Natural killer cell (primary cell): ENCODE measurements at places on chromosomes 7 and 10. TPM values are rescaled to one million over a fixed set of nuclear protein-coding genes. Genes with fewer than 3 reads are reported as not detected.

DNA sequence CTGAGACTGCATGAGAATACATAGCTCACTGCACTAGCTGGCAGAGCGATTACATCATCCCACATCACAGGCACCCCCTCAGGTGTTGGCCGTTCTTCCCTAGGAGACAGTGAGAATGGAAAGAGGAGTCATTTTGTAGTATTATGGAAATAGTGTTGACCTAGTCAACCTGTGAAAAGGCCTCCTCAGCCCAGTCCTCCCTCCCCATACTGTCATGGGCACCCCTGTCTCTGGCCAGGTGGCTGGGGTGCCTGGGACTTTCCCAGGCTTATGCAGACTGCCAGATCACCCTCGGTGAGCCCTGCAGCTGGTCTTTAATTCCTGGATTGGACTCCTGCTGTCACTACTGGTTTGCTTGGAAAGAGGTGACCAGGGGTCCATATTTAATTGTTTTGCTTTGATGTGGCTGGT lies 4.0 kb downstream of the INPP5A start:
- no peaks in the 10 kb centered on the region for H3K27me3 ChIP-seq
- no peak overlapping the region for H3K4me3 ChIP-seq
- peaks cover 52% of the 10 kb centered on the region for H3K4me1 ChIP-seq
- no peak for DNase-seq
- no peaks in the 10 kb centered on the region for H3K36me3 ChIP-seq

DNA sequence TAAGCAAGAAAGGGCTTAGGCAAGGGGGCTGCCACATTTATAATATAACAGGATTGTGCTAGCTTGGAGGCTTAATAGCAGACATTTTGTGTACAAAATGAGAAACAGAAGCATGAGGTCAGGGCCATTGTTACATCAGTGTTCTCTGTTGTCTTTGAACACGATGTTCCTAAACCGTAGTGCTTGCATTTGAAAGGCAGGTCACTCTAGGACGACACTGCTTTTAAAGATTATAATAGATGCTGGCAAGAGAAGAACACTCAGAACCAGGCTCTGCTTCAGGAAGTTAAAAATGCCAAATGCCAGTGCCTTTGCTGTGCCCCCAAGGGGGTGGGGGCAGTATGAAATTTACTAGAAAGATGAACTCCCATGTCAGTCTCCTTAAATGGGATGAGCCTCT lies 91.1 kb downstream of the SORCS3 start:
- no peaks in the 10 kb centered on the region for H3K4me1 ChIP-seq
- H3K4me3 ChIP-seq = no peak overlapping the region
- H3K36me3 ChIP-seq = no peaks in the 10 kb centered on the region
- DNase-seq = no peak
- H3K27ac ChIP-seq = no peak overlapping the region

GRCh38 chr10:101145145-101145544 lies 14.0 kb downstream of the TLX1 start:
- peaks cover 14% of the 10 kb centered on the region for H3K4me1 ChIP-seq
- H3K4me3 ChIP-seq = no peak overlapping the region
- H3K36me3 ChIP-seq = no peaks in the 10 kb centered on the region
- no peak overlapping the region for H3K27ac ChIP-seq
- H3K27me3 ChIP-seq = peaks cover 56% of the 10 kb centered on the region

GRCh38 chr7:98354511-98355249 lies 46.2 kb downstream of the BAIAP2L1 start:
- DNase-seq = no peak
- H3K4me3 ChIP-seq = no peak overlapping the region
- no peaks in the 10 kb centered on the region for H3K27me3 ChIP-seq
- H3K4me1 ChIP-seq = no peaks in the 10 kb centered on the region
- no peak overlapping the region for H3K27ac ChIP-seq

DNA sequence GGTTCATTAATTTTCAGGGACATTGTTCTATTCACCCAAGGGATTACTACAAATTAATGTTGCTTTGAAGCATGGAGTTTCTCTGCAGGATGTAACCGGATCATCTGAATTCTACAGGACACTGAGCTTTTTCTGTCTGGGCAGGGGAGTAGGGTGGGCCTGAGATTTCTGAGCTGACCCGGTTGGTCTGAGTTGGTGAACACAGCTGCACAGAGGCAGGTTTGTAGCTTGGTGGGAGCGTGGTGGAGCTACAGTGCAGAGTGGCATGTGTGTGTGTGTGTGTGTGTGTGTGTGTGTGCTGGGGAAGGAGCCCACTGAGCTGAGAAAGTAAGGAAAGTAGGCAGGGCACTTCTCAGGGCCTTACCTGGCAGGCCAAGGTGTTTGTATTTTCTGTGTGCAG lies 62.6 kb downstream of the SH2D4B start:
- no peaks in the 10 kb centered on the region for H3K36me3 ChIP-seq
- DNase-seq = no peak
- no peaks in the 10 kb centered on the region for H3K4me1 ChIP-seq
- no peak overlapping the region for H3K27ac ChIP-seq

The ADIRF gene
- not detected for total RNA-seq

The GBF1 gene
- total RNA-seq = 52.5 TPM

The ACBD7 gene
- total RNA-seq = 0.48 TPM
